Fibroblast of lung (primary cell): ENCODE measurements at places on chromosomes 7 and 10. TPM values are rescaled to one million over a fixed set of nuclear protein-coding genes. Genes with fewer than 3 reads are reported as not detected.

GRCh38 chr7:22137026-22137425 is 191.3 kb upstream of the CDCA7L start:
- no peak for DNase-seq
- no peak overlapping the region for H3K4me3 ChIP-seq
- H3K4me1 ChIP-seq: peaks cover 7% of the 10 kb centered on the region
- no peaks in the 10 kb centered on the region for H3K27me3 ChIP-seq
- no peaks in the 10 kb centered on the region for H3K36me3 ChIP-seq
- H3K27ac ChIP-seq: peak overlapping the region; percentile 49

DNA sequence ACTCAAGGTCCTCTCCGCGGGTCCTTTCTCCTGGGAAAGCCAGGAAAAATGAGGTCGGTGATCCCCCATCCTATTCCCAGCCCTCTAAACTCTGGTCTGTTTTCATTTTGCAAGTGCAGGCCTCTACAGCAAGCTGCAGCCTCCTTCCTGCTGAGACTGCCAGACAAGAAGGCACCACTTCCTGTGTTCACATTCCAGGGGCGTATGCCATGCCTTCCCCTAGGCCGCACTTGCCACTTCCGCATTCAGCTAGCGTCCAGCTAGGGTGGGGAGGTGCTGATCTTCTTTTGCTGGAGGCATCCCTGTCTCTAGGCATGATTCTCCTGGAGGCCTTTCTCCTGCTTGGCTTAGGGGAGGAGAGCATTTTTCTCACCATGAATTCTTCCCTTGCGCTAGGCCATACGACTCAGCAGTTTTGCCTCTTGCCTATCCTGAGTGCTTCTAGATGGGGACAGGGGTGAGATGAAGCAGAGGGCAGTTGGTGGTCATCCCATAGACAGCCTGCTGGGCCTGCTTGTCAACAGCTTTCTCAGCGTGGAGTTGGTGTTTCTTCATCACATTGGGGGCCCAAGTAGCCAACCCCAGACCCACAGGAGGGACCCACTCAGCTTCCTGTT is 328.9 kb downstream of the RPS24 start:
- no peak overlapping the region for H3K4me3 ChIP-seq
- H3K27ac ChIP-seq: no peak overlapping the region
- DNase-seq: no peak
- no peaks in the 10 kb centered on the region for H3K4me1 ChIP-seq
- no peaks in the 10 kb centered on the region for H3K36me3 ChIP-seq

LRRN3 gene
- total RNA-seq: 0.26 and 1.8 TPM in 2 replicates

DNA sequence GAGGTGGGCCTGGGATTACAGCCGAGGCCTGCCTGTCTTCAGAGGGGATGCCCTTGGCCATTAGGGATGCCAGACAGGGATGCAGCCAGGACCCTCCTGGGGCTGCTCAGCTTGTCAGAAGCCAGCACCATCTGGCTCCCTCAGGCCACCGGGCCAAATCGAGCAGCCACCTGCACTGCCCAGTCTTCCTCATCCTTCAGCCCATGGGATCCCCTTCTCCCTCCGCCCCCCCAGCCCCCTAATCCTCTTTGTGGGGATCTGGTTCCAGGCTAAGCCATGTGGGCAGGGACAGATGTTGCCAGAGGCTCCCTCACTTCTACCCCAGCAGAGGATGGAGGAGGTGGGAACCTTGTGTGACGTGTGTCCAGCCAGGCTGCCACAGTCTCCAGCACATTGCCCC is 137.4 kb upstream of the PPIF start:
- H3K27me3 ChIP-seq: no peaks in the 10 kb centered on the region
- peaks cover 42% of the 10 kb centered on the region for H3K36me3 ChIP-seq
- H3K4me3 ChIP-seq: no peak overlapping the region
- H3K27ac ChIP-seq: no peak overlapping the region
- H3K4me1 ChIP-seq: no peaks in the 10 kb centered on the region
- DNase-seq: no peak

DNA sequence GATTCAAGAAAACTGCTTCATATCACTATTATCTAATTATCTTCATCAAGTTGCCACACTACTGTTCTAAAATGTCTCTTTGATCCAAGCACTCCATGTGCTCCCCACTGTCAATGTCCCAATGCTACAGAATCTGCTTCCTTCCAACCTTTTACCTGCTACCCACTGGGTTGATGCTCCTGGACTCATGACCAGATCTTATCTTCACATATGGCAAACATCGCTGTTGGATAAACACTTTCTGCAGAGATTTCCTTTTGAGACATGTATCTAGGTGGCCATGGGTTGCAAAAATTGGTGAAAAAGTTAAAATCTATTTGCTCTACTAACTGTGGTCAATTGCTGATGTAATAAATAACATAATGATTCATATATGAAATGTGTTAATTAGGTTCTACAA is 24.5 kb upstream of the SEMA3C start:
- H3K27me3 ChIP-seq: no peaks in the 10 kb centered on the region
- peaks cover 12% of the 10 kb centered on the region for H3K4me1 ChIP-seq
- no peaks in the 10 kb centered on the region for H3K36me3 ChIP-seq
- no peak for DNase-seq
- H3K27ac ChIP-seq: peak overlapping the region; percentile 1

GRCh38 chr10:24822590-24822989 is 98.9 kb upstream of the ARHGAP21 start:
- H3K36me3 ChIP-seq: no peaks in the 10 kb centered on the region
- peaks cover 2% of the 10 kb centered on the region for H3K4me1 ChIP-seq
- no peaks in the 10 kb centered on the region for H3K27me3 ChIP-seq
- H3K27ac ChIP-seq: no peak overlapping the region
- no peak for DNase-seq

DNA sequence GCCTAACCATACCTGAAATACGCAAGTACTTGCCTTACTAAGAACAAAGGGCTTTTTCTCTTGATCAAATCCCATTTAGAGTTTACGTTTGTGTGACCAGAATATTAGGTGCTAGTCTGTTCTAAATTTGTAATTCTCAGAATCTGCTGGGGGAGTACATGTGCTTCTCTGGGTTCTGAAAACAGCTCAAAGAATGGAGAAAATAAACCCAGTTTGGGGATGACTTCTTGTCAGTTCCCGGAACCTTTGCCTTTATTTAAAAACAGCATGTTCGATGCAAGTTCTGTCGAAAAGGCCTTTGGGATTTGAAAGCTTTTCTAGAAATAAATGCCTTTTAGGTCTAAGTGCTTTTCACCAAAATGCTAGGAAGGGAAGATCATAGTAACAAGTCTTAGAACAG is 147.0 kb downstream of the ARID5B start:
- no peaks in the 10 kb centered on the region for H3K27me3 ChIP-seq
- peaks cover 42% of the 10 kb centered on the region for H3K4me1 ChIP-seq
- peaks cover 14% of the 10 kb centered on the region for H3K36me3 ChIP-seq
- peak overlapping the region; percentile 94 for H3K27ac ChIP-seq
- H3K4me3 ChIP-seq: peak overlapping the region; percentile 78
- no peak for DNase-seq

- no peak for DNase-seq
- no peak overlapping the region for H3K27ac ChIP-seq
These were observed 35.9 kb upstream of the INHBA start for GRCh38 chr7:41738806-41739205.

DNA sequence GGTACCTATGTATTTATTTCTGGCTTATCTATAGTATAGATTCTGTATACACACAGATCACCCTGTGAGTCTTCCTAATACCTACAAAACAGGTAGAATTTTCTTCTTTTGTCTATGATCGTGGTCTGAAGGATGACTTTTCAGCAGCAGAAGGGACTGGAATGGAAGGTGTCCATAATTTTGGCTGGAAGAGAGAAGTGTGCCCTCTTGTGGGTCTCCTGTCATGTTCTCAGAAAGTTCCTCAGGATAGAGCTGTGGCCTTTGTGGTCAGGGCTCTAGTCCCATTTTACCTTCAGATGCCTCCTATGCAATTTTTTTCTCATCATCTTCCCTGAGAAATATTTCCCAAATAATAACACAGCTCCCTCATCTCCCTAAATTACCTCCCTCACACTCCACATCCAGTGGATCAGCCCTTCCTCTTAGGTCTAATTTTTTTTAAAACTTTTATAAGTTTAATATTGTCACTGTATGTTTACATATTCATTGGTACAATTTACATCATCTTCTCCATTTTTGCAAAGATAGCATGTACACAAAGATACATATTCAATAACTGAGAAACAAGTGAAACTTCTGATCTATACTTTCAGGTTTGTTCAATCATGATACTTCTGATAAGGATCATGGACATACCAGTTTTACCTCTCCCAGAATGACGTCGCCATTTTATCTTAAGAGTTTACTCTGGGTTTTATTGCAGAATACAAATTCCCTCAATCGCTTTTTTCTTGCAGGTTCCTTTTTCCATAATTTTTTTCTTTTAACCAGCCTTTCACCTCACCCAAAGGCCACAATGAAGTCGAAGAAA is 112.7 kb downstream of the REEP3 start:
- H3K4me1 ChIP-seq: no peaks in the 10 kb centered on the region
- no peak overlapping the region for H3K4me3 ChIP-seq
- no peaks in the 10 kb centered on the region for H3K27me3 ChIP-seq
- no peaks in the 10 kb centered on the region for H3K36me3 ChIP-seq

CUZD1 gene
- 0.50 and 0.51 TPM in 2 replicates for total RNA-seq

- peak overlapping the region; percentile 34 for H3K27ac ChIP-seq
- H3K36me3 ChIP-seq: peaks cover 11% of the 10 kb centered on the region
- no peak overlapping the region for H3K4me3 ChIP-seq
- H3K27me3 ChIP-seq: no peaks in the 10 kb centered on the region
These were observed 86.2 kb upstream of the PPIF start for GRCh38 chr10:79260811-79261740.

GRCh38 chr10:18238870-18239485 is 98.8 kb downstream of the CACNB2 start:
- H3K4me1 ChIP-seq: peaks cover 4% of the 10 kb centered on the region
- H3K27ac ChIP-seq: no peak overlapping the region
- no peak overlapping the region for H3K4me3 ChIP-seq
- H3K36me3 ChIP-seq: no peaks in the 10 kb centered on the region

PCLO gene
- total RNA-seq: 0.17 TPM in 1 of 2 replicates, not detected in the other

GRCh38 chr7:137386966-137387365 is 43.4 kb upstream of the PTN start:
- H3K4me1 ChIP-seq: no peaks in the 10 kb centered on the region
- no peaks in the 10 kb centered on the region for H3K36me3 ChIP-seq
- H3K27ac ChIP-seq: no peak overlapping the region

DNA sequence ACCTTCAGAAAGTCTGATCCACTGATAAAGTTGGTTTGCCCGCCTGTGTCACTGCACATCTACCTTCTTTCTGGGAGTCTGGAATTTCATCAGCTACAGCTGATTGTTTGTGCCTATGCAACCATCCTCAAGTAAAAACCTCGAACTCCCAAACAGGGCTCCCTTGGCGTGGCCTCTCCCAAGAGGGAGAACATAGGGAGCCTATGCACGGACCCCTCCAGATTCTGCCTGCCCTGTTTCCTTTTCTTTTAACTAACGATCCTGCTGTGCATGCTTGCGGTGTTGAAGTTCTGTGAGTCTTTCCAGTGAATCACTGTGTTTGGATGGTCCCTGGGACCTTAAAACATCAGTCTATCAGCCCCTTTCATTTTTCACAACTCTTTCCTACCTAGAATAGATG is 226.9 kb upstream of the SEMA3D start:
- no peaks in the 10 kb centered on the region for H3K36me3 ChIP-seq
- H3K27ac ChIP-seq: no peak overlapping the region
- H3K4me1 ChIP-seq: no peaks in the 10 kb centered on the region
- no peaks in the 10 kb centered on the region for H3K27me3 ChIP-seq
- DNase-seq: no peak

DNA sequence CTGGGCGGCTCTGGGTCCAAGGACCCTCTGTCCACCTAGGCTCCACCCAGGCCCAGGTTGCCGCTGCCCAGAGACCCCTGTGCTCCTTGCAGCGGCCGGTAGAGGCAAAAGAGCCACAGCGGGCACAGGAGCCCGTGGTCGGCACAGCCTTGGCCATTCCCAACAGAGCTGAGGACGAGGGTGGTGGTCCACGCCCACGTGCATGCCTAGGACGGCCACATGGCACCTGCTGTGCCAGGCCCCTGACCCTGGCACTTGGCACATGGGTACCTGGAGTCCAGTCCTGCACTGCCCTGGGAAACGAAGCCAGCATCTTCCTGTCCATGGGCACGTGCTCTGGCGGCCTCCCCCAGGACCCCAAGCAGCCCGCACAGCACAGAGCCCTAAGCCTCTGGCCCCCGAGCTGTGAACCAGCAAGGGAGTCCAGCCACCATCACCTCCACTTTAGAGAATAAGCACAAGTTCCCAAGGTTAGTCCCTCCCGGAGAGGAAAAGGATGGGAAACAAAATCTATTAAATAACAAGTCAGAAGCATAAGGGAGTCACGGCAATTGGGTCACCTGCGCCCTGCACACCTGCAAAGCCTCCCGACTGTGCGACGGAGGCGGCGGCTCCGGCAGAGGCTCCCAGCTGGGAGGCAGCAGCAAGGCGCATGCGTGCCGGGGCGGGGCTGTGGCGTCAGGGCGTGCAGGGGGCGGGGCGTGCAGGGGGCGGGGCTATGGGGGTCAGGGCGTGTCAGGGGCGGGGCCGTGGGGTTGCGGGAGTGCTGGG is 59.1 kb downstream of the STK32C start:
- no peaks in the 10 kb centered on the region for H3K36me3 ChIP-seq
- no peaks in the 10 kb centered on the region for H3K4me1 ChIP-seq
- H3K27me3 ChIP-seq: no peaks in the 10 kb centered on the region
- H3K4me3 ChIP-seq: peak overlapping the region; percentile 41
- H3K27ac ChIP-seq: no peak overlapping the region

DNA sequence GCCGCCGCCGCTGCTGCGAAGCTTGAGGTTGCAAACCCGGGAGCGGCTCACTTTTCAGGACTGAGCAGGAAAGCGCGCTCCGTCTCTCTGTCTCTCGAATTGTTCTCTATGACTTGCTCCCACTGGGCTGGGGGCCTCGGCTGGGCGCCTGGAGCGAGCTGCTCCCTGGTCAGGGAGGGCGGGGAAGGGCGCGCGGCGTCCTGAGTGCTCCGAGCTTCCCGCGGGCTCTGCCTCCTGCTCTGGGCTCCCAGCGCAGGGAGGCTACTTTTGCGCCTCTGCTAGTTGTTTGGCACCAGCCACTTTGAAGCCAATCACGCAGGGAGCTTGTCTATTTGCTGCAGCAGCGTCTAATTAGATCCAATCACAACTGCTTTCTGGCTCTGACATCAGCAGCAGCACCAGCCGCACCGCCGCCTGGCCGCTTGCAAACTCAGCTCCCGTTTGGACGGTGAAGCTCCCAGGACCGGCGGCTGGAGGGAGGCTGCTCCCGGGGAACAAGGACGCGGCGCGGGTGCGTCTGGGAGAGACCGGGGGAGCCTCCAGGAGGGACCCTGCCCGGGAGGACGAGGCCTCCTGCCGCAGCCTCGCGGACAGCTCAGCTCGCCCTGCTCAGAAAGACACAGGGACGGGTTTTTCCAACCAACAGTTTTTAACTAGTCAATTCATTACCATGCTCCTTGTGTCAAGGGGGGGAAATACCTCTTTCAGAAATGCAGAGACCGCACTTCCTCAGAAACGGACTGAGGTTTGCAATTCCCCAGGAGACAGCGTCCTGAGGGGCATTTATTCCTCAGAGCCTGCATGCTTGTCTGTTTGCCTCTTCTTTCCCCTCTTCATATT is at the start of gene ADARB2:
Gene ADARB2, minus strand, starts transcription at position 304 of the 840 bp plus-strand sequence.
- H3K36me3 ChIP-seq: no peaks in the 10 kb centered on the region
- no peak within 1 kb of the TSS for H3K4me3 ChIP-seq
- H3K27ac ChIP-seq: no peak within 1 kb of the TSS
- H3K27me3 ChIP-seq: no peaks in the 10 kb centered on the region
- peak; percentile 2 for DNase-seq
